Stimulated activated CD4-positive, alpha-beta T cell treated with anti-CD3 and anti-CD28 coated beads, TNF-alpha, amount 100 ng/mL, for 4 hours (primary cell): ENCODE measurements at places on chromosomes 7 and 10.

- no peak for DNase-seq
These were observed 243.6 kb downstream of the PRPF18 start for GRCh38 chr10:13830385-13830784.

- no peak for DNase-seq
These were observed 53.1 kb downstream of the OSBPL3 start for GRCh38 chr7:24926623-24927524.

GRCh38 chr7:66423729-66424128, 205.0 kb upstream of the KCTD7 start:
- no peak for DNase-seq

- DNase-seq = no peak
These were observed 57.6 kb upstream of the AKR1E2 start for GRCh38 chr10:4768416-4768815.

- DNase-seq = no peak
These were observed 9.5 kb upstream of the ARID5B start for GRCh38 chr10:61891906-61892585.

DNA sequence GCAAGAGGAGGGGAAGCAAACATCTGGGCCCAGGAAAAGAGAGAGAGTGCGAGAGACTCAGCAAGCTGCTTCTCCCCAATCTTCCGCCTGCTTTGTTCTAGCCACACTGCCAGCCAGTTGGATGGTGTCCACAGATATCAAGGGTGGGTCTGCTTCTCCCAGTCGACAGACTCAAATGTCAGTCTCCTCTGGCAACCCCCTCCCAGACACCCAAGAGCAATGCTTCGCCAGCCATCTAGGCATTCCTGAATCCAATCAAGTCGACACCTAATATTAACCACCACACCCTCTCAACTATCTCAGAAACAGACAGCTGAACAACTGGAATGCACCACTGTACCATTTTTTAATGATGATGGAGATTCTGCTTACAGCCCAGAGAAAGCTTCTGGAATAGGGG, 57.1 kb downstream of the FAM107B start:
- DNase-seq = no peak

DNA sequence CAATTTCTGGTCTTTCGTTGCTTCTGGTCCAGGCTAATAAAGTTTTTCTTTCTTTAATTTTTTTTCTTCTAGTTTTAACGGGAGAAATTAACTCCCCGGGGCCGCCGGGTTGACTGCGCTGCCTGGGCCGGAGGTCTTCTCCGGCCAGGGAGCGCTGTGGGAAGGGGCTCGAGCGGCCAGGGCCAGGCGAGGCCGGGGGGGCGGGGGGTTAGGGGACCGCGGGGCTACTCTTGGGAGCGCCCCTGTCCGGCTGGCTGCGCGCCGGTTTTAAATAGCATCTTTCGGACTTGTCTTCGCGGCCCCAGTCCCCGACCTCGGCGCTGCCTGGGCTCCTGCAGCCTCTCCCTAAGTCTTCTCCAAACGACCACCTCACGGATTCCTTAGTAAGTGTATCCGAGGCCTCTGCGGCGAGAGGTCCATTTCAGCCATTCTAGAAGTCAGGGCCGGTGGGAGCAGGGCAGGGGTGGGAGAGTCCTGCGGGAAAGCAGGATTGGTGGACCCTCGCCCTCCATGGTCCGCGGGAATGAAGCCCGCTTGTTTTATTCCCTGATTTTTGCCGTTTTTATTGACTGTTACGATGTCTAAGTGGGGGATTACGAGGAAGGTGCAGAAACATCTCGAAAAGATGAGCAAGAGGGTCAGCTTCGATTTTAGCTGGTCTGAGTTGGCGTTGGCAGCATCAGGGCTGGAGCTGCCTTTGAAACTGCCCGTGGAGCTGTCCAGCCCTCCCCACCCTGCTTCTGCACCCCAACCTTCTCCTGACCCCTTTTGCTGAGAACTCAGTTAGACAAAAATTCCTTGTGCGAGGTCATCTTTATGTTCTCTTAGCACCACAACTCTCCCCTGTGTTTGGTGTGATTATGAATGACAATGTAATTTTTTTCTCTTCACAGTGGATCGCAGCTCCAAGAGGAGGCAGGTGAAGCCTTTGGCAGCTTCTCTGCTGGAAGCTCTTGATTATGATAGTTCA, 555 bp downstream of the PHF14 start:
- no peak for DNase-seq

GRCh38 chr7:108291791-108292440, 161.8 kb upstream of the LAMB4 start:
- DNase-seq = no peak

DNA sequence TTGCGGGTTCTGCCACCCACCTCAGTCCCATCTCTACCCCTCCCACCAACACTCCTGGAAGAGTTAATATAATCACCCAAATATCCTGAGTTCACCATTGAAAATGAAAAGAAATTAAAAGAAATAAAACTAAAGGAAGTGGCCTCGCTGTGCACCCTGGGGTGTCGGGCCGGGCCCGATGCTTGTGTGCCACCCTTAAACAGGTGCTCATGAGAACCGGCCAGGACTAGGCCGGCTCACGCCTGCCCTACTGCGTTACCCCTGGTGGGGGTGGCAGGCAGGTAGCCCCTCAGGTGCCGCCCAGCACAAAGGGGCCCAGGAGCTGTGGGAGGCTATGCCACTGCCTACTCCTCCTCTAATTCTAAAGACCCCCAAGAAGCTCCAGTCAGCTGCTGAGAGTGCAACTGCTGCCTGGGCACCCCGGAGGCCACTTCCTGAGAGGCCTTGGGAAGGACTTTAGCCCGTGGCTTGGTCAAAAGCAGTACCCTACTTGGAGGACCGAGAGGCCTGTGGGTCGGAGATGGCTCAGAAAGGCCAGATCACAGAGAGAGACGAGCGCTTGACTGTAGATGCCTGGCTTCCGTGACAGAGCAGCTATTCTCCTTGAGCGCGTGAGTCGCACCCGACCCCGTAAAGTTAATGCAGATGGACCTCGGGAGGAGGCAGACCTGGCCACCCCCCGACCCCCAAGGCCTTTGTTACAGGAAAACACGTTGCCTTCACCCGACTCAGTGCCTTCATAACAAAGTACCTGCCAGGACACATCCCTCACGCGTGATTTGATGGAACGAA, 51.0 kb upstream of the PPP2R2D start:
- DNase-seq = no peak

- DNase-seq = no peak
These were observed 152.0 kb downstream of the HDAC9 start for GRCh38 chr7:18647582-18647981.

- peak; percentile 18 for DNase-seq
These were observed 41.7 kb downstream of the FAS start for GRCh38 chr10:89032141-89032891.

DNA sequence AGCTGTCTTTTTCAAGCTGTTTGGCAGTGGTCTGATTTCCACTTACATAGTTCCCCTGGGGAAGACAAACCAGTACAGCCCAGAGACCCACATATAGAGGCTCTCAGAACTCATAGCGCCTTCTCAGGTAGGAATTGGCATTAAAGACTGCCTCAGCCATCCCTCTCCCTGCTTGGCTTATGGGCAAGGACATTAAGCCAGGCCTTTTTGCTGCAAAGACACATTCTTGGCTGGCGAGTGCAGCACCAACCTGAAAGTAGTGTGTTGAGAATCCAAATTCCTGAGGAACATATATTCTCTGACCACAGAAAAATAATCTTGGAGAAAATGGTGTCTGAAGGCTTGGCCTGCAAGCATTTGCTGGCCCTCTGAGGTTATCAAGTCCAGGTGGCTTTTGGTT, 39.2 kb upstream of the HPS1 start:
- DNase-seq = no peak
